Left hindlimb (tissue), 1 donor: ENCODE measurements at places on chromosomes 1 and 21.

DNA sequence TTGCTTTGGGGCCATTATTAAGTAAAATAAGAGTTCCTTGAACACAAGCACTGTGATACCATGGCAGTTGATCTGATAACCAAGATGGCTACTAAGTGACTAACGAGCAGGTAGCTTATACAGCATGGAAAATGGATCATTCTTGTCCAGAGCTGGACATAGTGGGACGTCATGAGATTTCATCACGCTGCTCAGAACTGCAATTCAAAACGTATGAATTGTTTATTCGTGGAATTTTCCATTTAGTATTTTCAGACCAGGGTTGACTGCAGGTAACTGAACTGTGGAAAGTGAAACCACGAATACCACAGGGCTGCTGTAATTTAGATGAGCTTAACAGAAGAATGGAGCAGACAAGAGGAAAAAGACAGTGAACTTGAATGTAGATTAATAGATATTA lies 38.9 kb downstream of the CCDC18 start:
- DNase-seq: no peak

DNA sequence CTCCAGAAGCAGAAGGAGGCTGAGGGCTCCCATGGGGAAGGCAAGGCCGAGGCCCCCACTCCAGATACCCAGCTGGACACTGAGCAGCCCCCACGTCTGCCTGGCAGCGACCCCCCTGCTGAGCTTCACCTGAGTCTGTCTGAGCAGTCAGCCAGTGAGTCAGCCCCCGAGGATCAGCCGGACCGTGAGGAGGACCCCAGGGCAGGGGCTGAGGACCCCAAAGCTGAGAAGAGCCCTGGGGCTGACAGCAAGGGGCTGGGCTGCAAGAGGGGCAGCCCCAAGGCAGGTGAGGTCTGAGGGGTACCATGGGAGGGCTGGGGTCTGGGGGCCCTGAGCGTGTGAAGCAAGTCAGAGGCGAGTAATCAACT lies 21.3 kb downstream of the DMBX1 start:
- DNase-seq: no peak

- DNase-seq: no peak
Observed at GRCh38 chr1:71881611-71882010, 400.7 kb downstream of the NEGR1 start.

GRCh38 chr1:10852998-10853520 lies 56.6 kb upstream of the CASZ1 start:
- DNase-seq: no peak
